H9 (cell line): ENCODE measurements at places on chromosomes 7 and 10. TPM values are rescaled to one million over a fixed set of nuclear protein-coding genes. Genes with fewer than 3 reads are reported as not detected.

- H3K27me3 ChIP-seq = no peaks in the 10 kb centered on the region
- H3K4me1 ChIP-seq = no peaks in the 10 kb centered on the region
- no peak overlapping the region for H3K27ac ChIP-seq
- no peak overlapping the region for H3K4me3 ChIP-seq
- 0 out of 3 replicates have a peak, but pooled peaks cover under 1% of the 10 kb centered on the region for H3K36me3 ChIP-seq
Measured at GRCh38 chr7:124919841-124920240, 9.8 kb downstream of the POT1 start.

The HOXA9 gene
- not detected in 2 replicates for total RNA-seq

The CALY gene
- 1.9 and 2.9 TPM in 2 replicates for total RNA-seq

DNA sequence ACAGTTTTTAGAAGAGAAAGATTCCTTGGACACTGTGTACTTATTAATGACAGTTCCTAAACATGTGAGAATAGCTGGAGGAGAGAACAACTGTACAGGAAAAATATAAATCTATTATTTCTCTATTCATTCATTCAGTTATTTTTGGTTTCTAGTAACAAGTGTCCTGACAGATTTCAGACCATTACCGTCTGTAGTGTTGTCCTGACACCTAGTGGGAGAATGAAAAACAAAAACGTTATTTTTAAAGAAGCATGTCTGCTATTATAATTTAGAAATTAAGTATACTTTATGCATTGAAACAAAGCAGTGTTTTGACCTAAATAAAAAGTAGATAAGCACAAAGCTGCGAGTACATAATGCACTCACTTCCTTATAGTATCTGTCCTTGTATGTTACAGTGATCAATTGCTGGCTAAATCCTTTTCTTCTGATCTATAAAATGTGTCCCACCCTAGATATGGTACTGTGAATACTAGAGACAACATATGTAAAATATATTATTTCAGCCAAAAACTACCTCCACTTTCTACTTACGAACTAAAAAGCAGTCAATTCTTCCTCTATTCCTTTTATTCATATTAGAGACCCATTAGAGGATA lies 575.6 kb downstream of the ARL4A start:
- no peak overlapping the region for H3K27ac ChIP-seq
- H3K4me1 ChIP-seq = no peaks in the 10 kb centered on the region
- no peak overlapping the region for H3K4me3 ChIP-seq
- no peaks in the 10 kb centered on the region for H3K36me3 ChIP-seq
- H3K27me3 ChIP-seq = no peaks in the 10 kb centered on the region

GRCh38 chr7:40244226-40244625 lies 109.4 kb downstream of the SUGCT start:
- H3K4me1 ChIP-seq = no peaks in the 10 kb centered on the region
- no peaks in the 10 kb centered on the region for H3K27me3 ChIP-seq
- no peak for DNase-seq
- H3K27ac ChIP-seq = no peak overlapping the region

- H3K4me3 ChIP-seq = no peak overlapping the region
- H3K36me3 ChIP-seq = peaks cover 27% of the 10 kb centered on the region; the same call in 2 of the 3 replicates
- H3K4me1 ChIP-seq = no peaks in the 10 kb centered on the region
Measured at GRCh38 chr10:91820144-91820543, 21.9 kb downstream of the TNKS2 start.
